ENCODE measurements at places on chromosomes 4 and X.
A peak's percentile ranks its signal among the peaks of the same experiment; 100 is the strongest.

- peak; percentile 80 for DNase-seq
Measured at GRCh38 chrX:1727531-1728027, 112.7 kb downstream of the ASMT start.

DNA sequence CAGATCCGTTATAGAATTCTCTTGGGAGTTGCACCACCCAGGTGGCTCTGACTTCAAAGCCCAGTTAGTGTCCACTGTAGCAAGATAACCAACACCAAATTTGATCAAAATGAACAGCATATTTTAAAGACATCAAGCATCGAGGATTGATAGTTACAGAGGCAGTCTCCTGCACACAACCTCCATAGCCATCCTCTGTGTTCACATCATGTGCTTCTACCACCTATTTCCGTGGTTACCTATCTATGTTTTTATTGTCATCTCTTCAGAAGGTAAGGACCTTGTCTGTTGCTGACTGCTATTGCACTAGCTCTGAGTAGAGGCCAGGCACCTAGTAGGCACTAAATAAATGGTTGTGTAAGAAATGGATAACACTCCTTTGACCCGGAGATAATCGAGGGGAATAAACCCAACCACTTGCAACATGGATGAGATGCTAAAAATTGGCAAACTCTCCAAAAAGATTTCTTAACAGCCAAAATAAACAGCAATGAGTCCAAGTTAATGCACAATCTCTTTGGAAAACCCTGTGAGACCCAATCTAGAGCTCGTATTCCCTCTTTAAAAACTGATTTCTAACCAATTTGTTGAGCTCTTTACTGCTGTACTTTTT lies 14.7 kb upstream of the C1QTNF7 start:
- no peak for DNase-seq

DNA sequence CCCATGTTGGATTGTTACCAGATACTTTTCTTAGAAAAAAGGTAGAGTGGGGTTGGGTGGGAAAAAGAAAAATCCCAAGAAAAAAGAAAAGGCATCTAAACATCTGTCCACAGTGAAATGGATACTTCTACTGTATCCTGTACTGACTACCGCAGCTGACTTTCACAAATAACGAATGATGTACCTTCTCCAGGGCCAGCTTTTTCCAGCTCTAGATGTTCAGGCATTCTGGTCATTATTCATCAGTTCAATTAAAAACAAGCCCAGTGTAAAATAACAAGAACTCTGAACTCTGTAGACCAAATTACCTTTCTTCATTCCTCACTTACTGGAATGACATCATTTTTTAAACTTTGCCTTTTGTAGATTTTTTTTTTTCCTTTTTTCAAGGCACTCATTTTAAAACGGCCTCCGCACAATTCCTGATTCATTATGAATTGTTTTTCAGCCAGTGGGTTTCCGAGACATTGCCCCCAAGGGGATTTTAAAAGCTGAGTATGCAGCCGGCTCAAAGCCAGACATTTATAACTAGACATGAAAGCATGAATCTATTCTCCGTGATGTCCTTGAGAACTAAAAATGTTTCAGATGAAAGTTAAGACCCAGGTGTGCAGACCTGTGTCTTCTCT lies 113.5 kb downstream of the PRKX start:
- DNase-seq = no peak

- no peak for DNase-seq
Measured at GRCh38 chrX:11787564-11787963, 29.5 kb downstream of the MSL3 start.

- no peak for DNase-seq
Measured at GRCh38 chrX:110755061-110755460, 40.6 kb downstream of the CHRDL1 start.

DNA sequence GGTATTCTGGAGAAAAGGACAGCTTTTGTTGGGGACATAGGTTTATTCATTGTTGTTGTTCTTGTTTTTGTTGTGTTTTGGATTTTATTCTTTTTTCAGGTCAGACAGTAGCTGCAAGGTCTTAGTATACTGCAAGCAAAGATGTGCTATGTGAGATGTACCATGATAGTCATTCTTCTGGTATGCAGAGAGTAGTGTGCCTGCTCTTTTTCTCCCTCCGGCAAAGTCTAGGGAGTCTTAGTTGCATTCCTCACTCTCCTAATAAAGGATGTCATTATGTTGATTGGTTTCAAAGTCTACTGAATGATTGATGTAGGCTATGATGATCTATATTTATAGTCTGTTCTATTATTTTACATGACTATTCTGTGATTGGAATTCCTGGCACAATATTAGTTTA lies 119.9 kb upstream of the POF1B start:
- peak; percentile 1 for DNase-seq

- no peak for DNase-seq
Measured at GRCh38 chr4:107548211-107548905, 171.7 kb downstream of the PAPSS1 start.

DNA sequence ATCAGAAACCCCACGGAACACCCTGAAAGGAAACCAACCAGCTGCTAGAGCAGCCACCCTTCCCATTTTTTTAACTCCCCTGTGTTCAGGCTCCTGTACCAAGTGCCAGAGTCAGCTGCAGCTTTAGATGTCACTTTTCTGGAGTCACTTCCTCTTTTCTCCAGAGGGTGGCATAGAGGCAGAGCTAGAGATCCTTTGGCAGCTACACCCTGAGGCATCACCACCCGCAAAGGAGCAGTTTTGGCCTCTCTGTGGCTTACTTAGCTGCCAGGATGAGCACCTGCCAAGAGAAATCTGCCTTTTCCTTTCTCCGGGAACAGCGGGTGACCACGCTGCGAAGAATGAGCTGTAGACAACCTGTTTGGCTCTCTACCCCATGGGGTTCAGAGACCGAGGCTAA lies 58.0 kb upstream of the CHRDL1 start:
- no peak for DNase-seq

- no peak for DNase-seq
Measured at GRCh38 chrX:9644335-9644734, 121.3 kb downstream of the GPR143 start.

- DNase-seq = peak; percentile 79
Measured at GRCh38 chrX:71253253-71254091, 468 bp downstream of the ZMYM3 start.

GRCh38 chr4:43234626-43235415 lies 342.3 kb downstream of the GRXCR1 start:
- DNase-seq = no peak

DNA sequence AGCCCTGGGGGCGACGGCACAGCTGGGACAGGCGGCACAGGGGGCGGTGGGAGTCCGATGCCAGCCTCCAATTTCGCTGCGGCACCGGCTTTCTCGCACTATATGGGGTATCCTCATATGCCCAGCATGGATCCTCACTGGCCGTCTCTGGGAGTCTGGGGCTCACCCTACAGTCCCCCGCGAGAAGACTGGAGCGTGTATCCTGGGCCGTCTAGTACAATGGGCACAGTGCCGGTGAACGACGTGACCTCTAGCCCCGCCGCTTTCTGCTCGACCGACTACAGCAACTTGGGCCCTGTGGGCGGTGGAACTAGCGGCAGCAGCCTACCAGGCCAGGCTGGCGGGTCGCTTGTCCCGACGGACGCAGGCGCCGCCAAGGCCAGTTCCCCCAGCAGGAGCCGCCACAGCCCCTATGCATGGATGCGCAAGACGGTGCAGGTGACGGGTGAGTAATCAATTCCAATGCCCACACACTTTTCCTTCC lies 500 bp downstream of the CDX4 start:
- DNase-seq = no peak

- no peak for DNase-seq
Measured at GRCh38 chr4:24468071-24468470, 116.3 kb downstream of the DHX15 start.

DNA sequence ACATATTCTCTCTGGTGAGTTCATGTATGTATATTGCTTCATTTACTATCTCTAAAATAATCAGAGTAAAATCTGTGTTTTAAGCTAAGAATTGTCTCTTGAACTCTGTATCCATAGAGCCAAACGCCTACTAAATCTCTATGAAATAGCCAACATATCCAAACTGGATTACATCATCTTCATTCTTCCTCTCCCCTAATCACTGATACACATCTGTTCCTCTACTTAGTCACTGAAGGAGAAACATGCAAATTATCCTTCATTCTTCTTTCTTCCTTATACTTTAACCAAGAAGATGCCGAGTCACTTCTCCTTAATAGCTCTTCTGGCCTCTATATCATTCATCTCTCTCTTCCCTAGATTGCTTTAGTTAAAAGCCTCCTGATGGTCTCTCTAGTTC lies 630.4 kb upstream of the FTHL17 start:
- DNase-seq = no peak

DNA sequence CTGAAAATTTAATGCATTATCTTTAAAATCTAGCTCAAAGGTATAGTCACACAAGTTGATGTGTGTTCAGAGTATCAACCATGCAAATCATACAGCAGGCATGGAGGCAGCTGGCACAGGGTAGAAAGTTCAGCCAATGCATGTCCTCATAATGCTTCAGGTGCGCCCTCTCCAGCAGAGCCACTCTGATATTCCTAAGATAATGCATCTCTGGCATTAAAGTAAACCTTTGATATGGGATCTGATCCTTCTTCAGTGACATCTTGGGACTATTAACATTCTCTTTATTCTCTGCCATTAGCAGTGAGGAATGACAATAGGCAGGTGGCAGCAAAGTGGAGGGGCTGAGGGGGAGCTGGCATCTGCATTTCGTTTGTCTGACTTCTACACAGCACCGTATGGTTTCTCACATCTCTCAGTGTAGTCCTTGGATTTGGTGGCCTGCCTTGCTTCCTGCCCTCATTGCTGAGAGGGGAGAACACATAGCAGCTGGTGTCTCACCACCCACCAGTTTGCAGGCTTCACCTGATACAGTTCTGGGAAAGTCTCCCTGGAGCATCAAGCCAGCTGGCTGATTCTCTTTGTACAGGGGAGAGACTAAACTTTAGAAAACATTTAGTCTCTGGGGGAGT lies 168.7 kb upstream of the TBC1D9 start:
- no peak for DNase-seq

DNA sequence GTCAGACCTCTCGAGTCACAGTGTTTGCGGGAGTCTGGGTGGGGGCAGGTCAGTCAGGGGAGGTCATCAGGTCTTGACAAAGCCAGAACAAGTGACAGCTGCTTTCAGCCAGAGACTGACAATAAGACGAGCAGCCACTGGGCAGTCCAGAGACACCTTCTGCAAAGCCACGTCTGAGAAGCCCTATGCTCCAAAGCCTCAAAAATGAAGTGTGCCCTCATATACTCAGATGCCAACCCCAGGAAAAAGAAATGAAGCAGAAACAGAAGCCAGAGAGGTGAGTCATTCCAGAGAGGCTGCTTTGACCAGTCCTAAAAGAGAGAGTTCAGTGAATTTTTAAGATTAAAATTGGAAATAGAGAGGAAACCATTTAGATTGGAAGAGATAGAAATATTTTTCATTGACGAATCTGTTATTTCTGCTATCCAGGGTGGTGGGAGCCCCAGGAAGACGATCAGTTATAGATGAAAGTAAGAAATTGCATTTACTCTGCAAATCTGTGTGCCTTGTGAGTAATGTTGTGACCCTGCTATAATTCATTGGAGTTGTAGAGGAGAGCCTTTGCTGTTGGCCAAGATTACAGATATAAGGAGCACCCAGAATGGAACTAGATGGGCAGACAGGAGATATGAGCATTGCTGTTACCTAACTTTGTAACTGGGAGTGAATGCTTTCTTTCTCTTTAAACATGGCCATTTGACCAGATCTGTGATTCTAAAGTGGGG lies 77.9 kb downstream of the LRRC66 start:
- DNase-seq = peak; percentile 9

DNA sequence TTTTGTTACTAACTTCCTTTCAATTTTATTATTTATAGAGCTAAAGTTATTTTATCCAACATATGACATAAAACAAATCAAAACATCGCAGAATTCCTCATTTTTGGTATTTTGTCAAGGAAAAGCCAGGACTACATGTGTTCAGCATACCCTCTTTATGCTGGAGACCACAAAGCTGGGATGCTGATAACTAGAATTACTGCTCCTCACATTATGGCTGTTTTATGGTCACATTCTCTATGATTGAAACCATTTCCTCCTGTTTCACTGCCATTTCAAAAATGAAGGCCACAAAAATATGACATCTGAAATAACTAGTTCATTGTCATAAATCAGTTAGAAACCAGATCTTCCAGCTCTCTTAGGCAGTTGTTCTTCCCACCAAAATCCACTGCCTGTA lies 41.7 kb downstream of the KLHL34 start:
- no peak for DNase-seq

DNA sequence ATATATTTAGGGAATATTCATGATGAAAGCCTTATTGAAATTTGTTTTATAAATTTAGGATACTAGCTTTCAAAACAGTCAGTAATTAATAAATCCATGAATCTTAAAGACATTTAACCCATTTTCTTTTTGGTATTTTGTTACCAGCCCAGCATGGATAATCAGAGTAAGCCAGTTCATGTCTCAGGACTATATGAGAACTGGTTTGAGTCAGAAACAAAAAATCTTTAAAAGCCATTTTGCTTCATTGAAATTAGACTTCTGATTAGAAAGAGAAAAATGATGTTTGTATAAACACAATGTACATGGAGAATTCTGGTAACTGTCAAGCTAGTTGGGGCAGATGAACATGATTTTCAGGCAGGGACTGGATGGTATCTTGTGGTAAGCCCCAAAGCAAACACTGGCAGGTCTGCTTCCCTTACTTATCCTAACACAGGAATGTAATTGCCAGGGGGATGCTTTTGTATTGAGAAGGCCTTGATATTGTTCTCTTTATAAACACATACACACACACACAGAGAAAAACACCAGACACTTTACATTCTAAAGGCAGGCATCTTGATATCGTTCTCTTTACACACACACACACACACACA lies 9.4 kb downstream of the ARHGAP10 start:
- DNase-seq = no peak

All from HTR-8/SVneo (cell line).